ENCODE measurements at places on chromosomes 1 and 21.

DNA sequence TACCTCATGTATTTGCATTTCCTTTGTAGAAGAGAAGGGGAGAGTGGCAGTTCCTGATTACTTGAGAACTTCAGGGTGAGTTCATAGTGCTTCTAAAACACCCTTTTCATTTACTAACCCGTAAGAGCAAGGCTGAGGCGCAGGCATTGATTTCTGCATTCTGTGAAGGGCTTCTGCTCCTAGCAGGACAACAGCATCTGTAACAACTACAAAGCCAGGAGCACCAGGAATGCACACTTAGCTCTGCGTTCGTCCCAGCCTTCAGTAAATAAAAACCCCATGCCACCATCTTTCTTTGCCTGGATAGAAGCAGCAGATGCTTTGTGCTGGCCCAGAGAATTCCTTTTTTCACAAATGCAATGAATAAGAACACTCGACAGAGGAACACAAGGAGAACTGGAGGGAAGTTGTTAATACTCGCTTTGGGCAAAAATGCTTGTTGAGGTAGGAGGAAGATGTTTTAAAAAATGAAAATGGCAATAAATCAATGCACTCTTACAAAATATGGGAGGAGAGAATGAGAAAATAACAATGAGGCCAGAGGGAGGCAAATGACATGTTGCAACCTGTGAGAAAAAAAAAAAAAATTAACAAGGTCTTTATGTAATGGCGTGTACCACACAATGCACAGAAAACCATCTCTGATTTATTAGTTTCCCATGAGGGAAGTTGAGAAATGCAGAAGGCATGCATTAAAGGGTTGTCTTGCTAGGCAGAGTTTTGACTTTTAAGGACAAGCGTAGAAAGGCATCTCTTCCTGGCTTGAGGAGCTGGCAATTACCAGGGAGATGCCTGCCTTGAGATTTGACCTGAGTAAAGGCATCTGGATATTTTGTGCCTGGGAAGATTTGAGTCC, 418.8 kb downstream of the DISC1 start:
- no peak for DNase-seq

DNA sequence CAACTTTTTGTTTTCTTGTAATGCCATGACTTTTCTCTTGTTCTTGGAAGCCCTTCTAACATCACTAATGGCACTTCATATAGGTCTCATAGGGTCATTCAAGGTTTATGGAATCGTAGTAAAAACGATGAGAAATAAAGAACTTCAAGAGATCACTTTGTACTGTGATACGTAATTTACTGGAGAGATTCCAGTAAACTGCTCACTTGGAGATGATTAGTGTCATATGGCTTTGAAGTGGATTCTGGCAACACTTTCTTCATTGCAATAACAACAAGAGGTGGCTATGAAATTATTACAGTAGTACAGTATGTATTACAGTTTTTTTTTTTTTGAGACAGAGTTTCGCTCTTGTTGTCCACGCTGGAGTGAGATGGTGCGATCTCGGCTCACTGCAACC, 103.4 kb downstream of the RUSC1 start:
- no peak for DNase-seq

DNA sequence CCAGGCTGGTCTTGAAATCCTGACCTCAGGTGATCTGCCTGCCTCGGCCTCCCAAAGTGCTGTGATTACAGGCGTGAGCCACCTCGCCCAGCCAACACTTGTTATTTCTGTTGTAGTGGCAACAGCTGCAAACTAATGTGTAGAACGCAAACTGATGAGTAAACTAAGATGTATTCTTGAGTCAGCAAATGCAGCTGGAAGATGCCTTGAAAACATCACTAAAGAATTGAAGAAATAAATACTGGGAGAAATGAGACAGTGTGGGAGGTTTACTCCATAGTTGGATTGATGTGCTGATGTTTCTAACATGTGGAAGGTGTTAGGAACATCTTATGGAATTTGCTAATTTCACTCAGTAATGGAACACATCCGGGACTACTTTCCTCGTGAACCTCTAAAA, 61.3 kb upstream of the KCNE2 start:
- no peak for DNase-seq

- no peak for DNase-seq
These were observed 151.5 kb downstream of the SMYD3 start for GRCh38 chr1:246355411-246356230.

DNA sequence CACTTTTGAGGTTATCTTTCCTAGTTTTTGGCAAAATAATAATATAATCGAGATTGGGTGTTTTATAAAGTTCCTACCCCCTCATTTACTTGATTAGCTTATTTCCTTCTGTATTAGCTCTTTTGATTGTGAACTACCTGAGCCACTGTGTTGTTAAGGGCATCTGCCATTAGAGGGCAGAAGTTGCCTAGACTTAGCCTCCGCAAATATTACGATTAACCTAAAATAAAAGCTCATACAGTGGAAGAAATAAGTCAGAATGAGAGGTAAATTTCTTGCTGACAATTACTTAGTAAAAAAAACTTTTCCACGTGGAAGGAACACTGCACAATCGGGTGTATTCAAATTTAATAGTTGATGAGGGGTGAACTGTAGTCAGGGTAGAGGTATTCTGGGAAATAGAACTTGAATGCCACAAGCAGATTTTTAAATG, 2.3 kb downstream of the H3-3A start:
- peak; percentile 21 for DNase-seq

- DNase-seq: no peak
These were observed 8.5 kb downstream of the DIO1 start for GRCh38 chr1:53902235-53903138.

- DNase-seq: no peak
These were observed 121.8 kb downstream of the HMGB4 start for GRCh38 chr1:33985656-33986055.

Measured in T-helper 22 cell (primary cell).